Stimulated activated CD8-positive, alpha-beta memory T cell treated with anti-CD3 and anti-CD28 coated beads, Interleukin-15, amount 100 ng/mL, for 4 hours (primary cell): ENCODE measurements at places on chromosomes 2 and 18.

GRCh38 chr2:172442072-172442895 is 14.9 kb downstream of the ITGA6 start:
- no peak for DNase-seq

- DNase-seq, result no peak
These were observed 154.6 kb upstream of the MGAT5 start for GRCh38 chr2:134099273-134099672.

GRCh38 chr2:86301009-86301408 is 36.4 kb downstream of the REEP1 start:
- DNase-seq, result no peak

GRCh38 chr2:157872791-157873190 is 3.3 kb downstream of the ACVR1 start:
- no peak for DNase-seq

DNA sequence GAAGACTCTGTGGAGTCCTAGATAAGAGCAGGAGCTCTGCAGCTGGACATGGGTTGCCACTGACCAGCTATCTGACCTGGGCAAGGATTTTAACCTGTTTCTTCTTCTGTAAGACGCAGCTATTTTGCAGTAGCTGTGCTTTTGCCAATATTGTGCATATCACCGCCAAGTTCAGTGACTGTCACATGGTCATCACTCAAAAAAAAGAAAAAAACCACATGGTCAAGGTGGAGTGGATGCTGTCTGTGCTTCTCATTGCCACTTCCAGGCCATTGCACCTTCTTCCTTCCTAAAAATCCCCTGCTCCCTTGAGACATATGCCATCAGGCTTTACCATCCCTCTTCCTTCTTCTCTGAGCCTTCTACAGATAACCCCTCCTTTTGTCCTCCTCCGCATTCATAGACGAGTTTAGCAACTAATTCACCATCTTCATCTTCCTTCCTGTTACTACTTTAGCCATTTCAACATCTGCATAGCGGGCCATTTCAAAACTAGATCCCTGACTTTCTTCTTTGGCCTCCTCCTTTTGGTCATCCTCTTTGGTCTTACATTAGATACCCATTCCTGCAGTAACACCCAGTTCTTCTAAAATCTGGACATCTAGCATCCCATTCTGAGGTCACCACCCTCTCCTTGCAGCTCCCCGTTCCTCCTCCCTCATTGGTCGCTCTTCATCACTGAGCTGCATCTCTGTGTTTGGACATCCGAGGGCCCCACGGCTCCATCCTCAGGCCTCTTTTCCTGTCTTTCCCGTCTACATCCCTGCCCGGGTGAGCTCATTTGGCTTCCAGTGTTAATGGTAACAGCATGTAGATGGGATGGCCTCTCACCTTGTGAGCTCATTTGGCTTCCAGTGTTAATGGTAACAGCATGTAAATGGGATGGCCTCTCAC is 17.8 kb downstream of the RNF144A start:
- DNase-seq, result no peak

DNA sequence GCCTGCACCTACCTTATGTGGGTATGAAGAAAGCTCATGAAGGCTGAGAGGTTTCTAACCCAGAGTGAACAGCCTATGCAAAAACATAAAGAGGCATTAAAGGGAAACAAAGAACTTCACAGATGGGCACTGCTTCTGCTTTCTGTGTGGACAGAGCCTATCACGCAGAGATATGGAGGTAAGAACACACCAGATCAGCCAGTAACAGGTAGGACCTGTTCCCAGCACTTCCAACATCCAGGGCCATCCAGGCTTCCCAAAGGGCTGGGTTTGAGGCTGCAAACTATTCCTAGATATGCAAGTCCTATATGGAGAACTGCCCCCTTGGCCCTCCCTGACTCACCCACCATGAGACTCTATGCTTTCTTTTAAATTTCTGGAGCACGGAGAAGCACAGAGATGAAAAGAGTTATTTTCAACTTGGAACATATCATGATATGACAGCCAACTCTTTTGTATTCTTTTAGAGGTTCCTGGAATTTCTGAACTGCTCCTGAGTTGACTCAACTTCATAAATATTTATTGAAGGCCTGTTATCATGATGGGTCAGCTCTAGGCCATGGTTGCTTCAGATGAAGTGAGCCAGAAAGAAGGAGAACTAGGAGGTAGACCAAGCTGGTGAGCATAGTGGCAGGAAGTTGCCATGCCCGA is 77.4 kb upstream of the PPP1CB start:
- no peak for DNase-seq

DNA sequence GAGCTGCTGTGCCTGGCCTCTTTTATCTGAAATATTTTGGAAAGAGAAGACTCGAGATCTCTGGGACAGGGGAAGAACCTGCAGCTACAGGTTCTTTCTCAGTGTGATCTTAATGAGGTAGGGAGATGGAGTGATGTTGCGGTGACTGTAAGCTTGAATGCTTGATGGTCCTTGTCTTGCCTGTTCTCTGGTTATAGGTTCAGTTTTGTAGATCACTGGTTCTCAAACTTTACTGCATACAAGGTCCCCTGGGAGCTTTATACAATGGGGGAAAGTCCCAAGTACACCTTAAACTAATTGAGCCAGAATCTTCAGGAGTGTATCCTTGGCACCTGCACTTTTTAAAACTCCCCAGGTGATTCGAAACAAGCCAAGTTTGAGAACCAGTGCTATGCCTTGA is 136.7 kb upstream of the CXCR4 start:
- DNase-seq, result no peak

GRCh38 chr2:36456227-36457175 is 100.9 kb downstream of the CRIM1 start:
- DNase-seq, result no peak

- no peak for DNase-seq
These were observed 10.1 kb downstream of the CYP26B1 start for GRCh38 chr2:72137498-72138010.

DNA sequence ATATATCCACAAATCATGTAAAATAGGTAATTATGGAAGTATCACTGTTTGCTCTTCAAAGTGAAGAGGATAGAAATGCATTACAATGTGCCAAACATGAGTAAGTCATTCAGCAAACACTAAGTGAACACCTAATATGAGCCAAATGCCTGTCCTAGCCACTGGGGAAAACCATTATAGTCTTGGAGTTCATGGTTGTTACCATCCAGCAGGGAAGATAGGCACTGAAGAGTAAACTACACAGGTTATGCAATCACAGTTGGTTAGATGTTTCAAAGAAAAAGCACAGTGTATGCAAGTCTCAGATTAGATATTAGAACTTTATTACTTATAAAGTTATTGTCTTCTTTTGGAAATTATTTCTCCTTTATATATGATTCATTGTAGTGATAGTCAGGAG is 3.9 kb upstream of the SERPINB2 start:
- DNase-seq, result no peak

GRCh38 chr2:43050866-43051265 is 175.5 kb downstream of the ZFP36L2 start:
- no peak for DNase-seq

- no peak for DNase-seq
These were observed 1.0 kb downstream of the AGAP1 start for GRCh38 chr2:235494716-235495372.

DNA sequence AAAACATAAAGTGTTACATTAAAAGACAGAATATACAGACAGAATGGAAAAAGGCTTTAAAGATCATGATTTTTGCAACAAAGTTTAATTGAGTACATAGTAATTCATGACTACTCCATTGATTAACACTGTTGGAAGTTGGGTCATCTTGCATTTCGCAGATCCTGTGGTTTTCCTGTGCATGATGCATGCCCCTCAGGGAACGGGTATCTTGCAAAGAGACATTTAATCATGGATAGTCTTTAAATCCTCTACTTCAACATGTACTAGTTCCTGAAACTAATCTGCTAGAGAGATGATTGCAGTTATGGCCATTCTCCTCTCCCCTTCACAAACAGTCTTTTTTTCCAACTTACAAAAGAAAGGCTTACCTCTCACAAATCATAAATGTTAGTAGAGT is 155.6 kb upstream of the DSEL start:
- DNase-seq, result no peak

GRCh38 chr2:175080479-175080878 is 75.3 kb upstream of the CHN1 start:
- no peak for DNase-seq

DNA sequence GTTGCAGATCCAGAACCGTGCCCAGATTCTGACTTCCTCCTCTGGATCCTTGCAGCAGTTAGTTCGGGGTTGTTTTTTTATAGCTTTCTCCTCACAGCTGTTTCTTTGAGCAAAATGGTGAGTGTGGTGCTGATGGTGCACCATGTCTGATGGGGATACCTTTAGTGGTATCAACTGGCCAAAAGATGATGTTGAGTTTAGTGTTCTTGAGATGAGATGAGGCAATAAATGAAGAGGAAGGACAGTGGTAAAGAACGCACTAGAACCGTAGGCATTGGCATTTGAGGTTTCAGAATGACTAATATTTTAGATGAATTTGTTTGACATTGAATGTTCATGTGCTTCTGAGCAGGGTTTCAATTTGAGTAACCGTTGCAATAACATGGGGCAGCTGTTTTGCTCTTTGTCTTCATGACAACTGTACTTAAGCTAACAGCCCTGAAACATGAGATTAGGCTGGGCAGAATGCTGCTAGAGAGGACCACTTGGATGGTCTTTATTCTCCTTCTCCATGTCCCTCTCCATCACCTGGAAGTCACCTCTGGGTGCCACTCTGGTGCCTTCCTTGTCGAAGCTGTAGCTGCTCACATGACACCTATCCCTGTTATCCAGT is 3.9 kb downstream of the CTLA4 start:
- DNase-seq, result no peak

DNA sequence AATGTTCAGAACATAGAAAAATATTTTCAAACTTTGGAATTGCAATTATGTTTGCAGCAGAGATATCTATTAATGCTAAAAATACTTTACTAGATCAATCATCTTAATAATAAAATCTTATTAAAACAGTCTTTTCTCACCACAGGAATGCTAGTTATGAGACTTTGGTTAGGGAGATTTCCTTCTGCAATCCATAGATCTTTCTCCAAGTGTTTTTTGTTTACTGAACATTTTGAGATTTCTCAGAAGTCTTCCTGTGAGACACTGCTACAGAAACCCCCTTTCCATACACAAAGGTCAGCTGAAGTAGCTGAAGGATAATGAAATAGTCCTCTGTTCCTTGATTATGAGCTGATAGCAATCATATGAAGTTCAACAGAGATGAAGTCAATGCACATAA is 59.4 kb upstream of the RAPH1 start:
- DNase-seq, result no peak

DNA sequence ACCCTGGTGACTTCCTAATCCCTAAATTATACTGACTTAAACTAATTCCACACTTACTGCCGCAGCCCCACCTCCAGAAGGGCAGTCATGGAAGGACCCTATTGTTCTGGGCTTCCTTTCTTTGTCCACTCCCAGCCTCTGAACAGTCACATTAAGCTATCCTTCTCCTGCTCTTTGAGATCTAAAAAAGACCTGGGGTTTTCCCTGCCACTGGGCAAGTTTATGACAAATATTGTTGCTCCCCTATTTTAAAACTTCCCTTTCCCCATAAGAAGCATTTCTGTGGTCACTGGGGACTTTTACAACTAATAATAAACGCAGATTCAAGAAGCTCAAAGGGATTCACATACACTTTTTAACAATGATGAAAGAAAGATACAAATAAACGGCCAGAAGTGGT is 47.2 kb upstream of the XPO1 start:
- DNase-seq, result no peak

DNA sequence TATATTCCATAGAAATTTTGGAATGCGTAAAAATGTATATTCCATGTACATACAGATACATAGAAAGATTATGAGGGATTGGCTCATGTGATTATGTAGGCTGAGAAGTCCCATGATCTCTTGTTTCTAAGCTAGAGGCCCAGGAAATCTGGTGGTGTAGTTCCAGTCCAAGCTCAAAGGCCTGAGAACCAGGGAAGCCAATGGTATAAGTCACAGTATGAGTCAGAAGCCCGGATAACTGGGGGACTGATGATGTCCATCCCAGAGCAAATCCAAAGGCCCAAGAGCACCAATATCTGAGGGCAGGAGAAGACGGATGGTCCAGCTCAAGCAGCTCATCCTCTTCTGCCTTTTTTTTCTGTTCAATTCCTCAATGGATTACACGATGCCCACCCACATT is 385.0 kb upstream of the KLHL29 start:
- no peak for DNase-seq

GRCh38 chr2:220096406-220096805 is 469.0 kb downstream of the SLC4A3 start:
- no peak for DNase-seq

DNA sequence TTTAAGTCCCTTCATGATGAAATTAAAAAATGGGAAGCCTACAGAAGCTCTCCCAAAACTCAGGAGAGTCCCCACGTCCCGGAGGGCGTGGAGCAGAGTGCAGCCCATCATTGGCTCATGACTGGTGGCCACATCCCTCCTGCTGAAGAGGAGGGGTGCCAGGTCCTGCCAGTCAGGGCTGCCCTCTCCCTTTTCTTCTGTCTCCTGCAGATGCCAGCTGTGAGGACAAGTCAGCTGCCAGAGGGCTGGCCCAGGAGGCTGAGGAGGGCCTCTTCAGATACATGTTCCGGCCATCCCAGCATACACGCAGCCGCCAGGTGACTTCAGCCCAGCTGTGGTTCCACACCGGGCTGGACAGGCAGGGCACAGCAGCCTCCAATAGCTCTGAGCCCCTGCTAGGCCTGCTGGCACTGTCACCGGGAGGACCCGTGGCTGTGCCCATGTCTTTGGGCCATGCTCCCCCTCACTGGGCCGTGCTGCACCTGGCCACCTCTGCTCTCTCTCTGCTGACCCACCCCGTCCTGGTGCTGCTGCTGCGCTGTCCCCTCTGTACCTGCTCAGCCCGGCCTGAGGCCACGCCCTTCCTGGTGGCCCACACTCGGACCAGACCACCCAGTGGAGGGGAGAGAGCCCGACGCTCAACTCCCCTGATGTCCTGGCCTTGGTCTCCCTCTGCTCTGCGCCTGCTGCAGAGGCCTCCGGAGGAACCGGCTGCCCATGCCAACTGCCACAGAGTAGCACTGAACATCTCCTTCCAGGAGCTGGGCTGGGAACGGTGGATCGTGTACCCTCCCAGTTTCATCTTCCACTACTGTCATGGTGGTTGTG is 2.6 kb downstream of the INHA start:
- no peak for DNase-seq

- DNase-seq, result no peak
These were observed 101.1 kb downstream of the RNF144A start for GRCh38 chr2:7018282-7018701.

DNA sequence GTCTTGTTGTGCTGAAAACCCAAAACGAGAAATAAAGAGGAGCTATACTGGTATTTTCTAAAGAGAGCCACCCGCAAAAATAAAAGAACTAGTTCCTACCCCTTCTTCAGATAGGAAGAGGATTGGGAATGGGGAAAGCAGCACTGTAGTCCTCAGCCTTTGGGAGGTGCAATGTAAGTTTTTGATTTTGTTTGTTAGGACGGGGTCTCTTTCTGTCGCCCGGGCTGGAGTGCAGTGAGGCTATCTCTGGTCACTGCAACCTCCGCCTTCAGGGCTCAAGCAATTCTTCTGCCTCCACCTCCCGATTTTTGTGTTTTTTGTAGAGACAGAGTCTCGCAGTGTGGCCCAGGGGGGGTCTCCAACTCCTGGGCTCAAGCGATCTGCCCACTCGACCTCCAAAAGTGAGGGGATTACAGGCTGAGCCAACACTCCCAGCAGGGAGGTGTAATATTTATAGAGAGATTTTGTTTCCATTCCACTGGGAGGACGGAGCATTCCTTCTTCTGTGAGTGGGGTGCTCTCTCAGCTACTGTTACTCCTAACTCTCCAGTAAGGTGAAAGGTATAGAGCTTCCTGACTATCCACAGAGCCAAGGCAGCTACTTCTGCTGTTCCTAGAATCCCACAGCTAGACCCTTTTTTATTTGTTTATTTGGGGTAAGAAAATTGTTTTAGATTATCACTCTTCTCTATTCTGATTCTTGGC is 13.1 kb upstream of the GULP1 start:
- DNase-seq, result no peak

- no peak for DNase-seq
These were observed 235.9 kb upstream of the BOD1L2 start for GRCh38 chr18:56910967-56911366.
